Activated CD4-positive, alpha-beta T cell treated with anti-CD3 and anti-CD28 coated beads for 36 hours (primary cell): ENCODE measurements at places on chromosomes 5 and 9.

DNA sequence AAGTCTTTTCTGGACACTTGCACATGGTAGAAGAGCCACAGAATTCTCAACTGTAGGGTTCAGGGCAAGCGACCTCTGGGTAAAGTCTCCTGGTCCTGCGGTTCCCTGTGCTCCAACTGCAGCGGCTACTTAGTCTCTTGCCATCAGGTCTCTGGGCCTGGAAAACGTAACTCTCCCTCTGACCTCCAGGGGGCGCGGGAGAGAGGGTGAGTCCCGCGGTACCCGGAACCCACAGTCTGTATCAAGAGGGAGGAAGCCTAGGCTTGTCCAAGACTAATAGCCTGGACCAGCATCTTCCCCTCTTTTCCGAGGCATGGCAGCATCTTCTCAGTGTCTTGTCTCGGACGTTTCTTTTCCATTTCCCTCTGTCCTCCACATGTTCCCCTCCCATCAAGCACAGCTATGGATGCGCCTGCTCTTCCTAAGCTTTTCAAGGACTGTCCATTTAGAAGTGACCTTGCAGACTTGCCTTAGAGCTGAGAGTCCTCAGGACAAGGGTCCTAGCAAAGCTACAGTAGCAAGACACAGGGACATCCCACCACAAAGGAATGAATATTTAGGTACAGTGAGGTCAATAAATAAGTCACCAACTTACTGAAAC lies 59.3 kb downstream of the FSTL4 start:
- peak; percentile 78 for DNase-seq

- no peak for DNase-seq
Observed at GRCh38 chr5:44887722-44888121, 79.0 kb downstream of the MRPS30 start.

GRCh38 chr9:108282872-108283271 lies 572.9 kb downstream of the ACTL7B start:
- DNase-seq, result no peak

DNA sequence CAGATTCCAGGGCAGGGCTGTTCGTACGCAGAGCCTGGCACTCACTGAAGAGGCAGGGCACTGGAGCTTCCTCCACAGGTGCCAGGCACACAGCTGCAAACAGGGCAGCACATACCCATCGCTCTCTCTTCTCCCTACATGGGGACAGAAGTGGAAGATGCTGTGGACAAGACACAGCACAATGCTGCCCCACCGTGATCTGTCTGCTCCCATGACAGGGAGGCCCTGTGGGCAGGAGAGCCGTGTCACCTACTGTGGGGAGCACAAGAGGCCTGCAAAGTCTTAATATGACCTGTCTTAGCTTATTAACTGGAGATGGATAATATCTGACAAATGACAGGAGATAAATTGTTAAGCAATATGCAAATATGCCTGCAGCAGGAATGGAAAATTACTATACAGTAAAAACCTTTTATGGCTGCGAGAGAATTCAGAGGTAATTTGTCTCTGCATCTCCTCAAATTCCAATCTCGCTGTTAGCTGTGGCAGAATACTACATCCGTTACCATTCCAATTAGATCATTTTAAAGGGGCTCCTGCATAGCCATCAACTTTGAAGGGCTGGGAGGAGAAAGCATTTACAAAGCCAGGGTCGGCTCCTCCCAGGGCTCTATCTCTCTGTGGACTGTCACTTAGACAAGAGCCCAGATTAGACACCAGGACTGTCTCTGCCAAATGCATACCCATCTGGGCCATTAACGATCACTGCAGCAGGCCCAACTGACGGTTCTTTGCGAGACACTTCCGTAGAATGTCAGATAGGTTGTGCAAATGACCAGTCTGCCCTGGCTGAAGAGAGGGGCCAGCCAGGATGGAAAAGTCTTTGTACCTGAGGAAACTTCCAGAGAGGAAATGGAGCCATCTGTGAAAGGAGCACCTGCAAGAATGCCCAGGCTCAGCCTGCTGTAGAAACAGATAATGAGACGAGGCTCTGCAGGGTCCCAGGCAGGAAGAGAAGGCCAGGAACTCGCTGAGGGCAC lies 90.7 kb upstream of the FSTL4 start:
- DNase-seq, result no peak

DNA sequence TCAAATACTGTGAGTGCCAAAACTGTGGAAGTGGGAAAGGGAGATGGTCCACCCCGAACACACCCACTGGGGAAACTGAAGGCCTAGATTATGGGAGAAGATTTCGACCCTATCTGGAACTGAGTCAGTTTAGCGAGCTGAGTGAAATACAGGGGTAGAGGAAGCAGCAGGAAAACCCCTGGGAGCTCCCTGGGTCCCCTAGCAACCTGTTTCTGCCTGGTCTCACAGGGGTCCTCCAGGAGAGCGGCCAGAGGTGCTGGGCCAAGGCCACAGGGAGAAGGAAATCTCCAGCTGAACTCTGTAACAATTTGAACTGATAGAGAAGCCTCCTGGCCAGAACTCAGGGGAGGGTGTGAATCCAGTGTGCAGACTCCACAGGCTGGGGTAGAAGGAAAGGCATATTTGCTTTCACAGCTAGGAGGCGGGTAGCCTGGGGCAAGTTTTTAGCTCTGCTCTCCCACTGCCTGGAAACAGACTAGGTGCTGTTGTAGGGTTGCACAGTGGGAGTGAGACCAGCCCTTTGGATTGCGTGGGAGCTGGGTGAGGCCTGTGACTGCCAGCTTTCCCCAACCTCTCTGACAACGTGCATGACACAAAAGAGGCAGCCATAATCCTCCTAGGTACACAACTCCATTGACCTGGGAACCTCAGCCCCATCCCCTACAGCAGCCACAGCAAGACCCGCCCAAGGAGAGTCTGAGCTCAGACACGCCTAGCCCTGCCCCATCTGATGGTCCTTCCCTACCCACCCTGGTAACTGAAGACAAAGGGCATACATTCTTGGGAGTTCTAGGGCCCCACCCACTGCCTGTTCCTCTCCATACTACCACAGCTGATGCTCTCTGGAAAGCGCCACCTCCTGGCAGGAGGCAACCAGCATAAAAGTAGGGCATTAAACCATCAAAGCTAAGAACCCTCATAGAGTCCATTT lies 78.8 kb upstream of the GPBP1 start:
- DNase-seq, result peak; percentile 22

- no peak for DNase-seq
Observed at GRCh38 chr9:19940811-19941535, 152.1 kb upstream of the SLC24A2 start.

- DNase-seq, result no peak
Observed at GRCh38 chr9:90802386-90802985, 867 bp downstream of the SYK start.

GRCh38 chr9:22463205-22463604 lies 16.6 kb downstream of the DMRTA1 start:
- DNase-seq, result no peak
